ENCODE measurements at places on chromosomes 2 and 18.
A peak's percentile ranks its signal among the peaks of the same experiment; 100 is the strongest.

DNA sequence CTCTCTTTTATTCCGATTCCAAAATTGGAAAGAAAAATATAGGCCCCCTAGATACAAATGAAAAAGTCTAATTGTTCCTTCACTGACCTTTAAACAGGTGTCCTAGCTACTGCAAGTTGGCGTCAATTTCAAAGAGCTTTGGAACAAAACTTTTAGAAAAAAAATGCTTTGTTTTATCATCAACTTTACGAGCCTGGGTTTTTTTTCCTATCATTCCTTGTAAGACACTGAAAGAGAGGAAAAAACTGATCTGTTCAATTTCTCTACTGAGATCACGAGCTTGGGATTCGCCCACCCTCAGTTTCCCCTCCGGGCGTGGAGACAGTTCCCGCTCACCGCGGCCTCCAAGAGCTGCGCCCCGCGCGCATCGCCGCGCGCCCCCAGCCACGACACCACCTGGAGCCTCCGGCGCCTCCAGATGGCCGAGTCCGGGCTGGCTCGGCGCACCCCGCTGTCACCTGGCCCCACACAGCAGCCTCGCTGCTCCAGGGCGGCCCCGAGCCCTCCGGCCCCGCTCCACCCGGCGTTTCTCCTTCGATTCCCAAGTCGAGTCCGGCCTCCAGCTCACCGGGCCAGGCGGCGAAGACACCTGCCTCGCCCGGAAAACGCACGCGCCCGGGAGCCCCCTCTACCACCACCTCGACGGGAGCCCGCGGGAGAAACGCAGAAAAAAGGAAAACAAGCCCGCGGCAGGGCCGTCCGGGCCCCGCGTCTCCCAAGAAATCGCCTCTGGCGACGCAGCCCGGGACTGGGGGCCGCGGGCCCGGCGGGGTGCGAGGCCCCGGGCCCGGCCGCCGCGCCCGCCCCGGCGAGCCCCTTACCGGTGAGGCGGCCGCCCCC lies 656 bp downstream of the TBC1D8 start:
- peak; percentile 50 for DNase-seq

DNA sequence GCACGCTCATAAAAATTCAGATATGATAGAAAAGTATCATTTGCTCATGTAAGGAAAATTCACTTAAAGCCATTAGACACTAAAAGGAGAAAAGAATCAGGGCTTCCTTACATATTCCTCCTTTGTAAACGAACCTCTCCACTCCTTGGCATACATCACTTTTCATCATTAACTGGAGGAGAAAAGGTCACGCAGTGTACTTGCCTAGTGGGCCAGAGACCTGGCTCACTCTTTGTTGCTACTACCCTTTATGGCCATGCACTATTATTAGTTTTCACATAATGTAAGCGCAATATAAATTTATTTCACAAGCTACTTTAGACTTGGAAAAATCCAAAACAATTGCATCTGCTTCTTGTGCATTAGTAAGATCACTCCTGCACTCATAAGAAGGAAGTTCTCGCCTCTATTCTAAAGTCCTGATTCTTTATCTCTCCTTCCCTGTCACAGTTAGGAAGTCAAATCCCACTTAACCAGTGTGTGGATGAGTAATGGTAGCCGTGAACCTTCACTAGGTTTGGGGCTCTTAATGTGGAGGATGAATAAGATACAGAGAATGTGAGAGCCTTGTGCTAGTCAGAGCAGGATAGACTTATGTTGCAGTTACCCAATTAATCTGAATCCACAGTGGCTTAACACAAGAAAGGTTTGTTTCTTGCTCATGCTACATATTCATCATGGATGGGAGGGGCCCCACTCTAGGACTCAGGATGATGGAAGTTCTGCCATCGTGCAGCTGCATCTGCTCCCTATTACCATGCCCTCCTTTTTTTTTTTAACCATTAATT lies 115.0 kb upstream of the GLS start:
- DNase-seq: no peak

- no peak for DNase-seq
Observed at GRCh38 chr2:97911922-97912575, 83.7 kb downstream of the TMEM131 start.

DNA sequence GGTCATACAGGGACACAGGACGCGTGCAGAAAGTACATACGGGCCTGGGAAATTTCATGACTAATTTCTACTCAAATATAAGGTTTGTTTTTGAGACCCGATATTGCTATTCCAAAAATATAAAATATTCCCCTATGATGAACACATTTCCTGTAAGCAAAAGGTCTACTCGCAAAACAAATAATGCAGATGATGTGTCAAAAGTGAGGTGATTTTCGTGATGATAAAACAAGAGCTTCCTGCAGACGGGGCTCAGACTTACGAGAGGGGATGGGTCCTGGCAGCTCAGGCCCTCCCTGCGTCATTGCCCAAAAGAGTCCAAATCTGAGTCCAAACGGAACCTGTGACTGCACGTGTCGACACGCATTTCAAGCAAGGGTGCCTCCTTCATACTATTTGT lies 62.7 kb downstream of the MBP start:
- DNase-seq: no peak

DNA sequence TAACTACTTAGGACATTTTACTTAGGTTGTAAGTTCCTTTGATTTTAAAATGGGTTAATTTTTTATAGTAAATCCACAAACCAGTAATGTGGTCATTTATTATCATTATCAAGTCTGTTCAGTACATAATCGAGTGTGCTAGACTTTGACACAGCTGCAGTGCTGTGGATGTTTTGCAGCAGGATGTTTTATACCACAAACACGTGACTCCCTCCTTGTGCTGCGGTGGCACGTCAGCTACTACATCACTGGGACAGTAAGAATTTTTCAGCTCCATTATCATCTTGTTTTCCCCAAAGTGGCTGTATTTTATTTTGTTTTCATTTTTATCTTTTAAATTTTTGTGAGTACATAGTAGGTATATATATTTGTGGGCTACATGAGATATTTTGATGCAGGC lies 70.0 kb downstream of the ATP9B start:
- no peak for DNase-seq

- DNase-seq: no peak
Observed at GRCh38 chr2:69579536-69579935, 64.0 kb downstream of the AAK1 start.

- DNase-seq: no peak
Observed at GRCh38 chr2:24400207-24400907, 40.0 kb upstream of the ITSN2 start.

- no peak for DNase-seq
Observed at GRCh38 chr18:74731097-74731496, 133.4 kb downstream of the ZNF407 start.

- DNase-seq: no peak
Observed at GRCh38 chr18:51425475-51425874, 228.0 kb upstream of the MEX3C start.

GRCh38 chr2:168216351-168217005 lies 30.9 kb downstream of the STK39 start:
- peak; percentile 90 for DNase-seq

GRCh38 chr18:69172046-69172445 lies 228.6 kb upstream of the DOK6 start:
- no peak for DNase-seq

GRCh38 chr2:118808429-118808809 lies 39.0 kb downstream of the EN1 start:
- DNase-seq: no peak

DNA sequence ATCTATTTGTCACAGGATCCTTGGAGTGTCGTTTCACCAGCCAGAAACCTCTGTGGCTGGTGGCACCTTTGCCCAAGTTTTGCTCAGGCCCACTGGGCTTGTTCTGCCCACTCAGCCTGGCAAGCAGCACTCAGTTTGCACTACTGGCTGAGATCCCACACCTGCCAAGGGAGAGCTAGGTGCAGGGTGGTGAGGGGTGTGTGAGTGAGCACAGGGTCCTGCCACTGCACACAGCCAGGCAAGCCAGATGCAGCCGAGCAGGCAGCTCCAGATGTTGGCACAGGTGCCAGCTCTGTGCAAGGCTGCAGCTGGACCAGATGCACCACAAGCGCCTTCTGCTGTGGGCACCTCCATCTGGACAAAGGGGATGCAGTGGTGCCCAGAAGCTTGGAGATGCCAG lies 281.7 kb upstream of the UBE2E3 start:
- DNase-seq: no peak

DNA sequence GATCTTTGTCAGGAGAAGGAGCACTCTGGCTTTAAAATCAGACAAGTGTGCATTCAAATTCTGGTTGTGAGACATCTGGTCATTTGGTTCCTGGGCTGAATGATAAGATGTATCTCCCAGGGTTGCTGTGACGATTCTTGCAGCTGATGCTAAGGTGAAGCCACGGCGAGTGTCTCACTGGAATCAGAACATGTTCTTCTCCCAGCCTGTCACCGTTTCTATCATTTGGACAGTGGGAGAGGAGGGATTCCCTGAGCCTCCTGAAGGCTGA lies 68.3 kb downstream of the NCK2 start:
- no peak for DNase-seq

DNA sequence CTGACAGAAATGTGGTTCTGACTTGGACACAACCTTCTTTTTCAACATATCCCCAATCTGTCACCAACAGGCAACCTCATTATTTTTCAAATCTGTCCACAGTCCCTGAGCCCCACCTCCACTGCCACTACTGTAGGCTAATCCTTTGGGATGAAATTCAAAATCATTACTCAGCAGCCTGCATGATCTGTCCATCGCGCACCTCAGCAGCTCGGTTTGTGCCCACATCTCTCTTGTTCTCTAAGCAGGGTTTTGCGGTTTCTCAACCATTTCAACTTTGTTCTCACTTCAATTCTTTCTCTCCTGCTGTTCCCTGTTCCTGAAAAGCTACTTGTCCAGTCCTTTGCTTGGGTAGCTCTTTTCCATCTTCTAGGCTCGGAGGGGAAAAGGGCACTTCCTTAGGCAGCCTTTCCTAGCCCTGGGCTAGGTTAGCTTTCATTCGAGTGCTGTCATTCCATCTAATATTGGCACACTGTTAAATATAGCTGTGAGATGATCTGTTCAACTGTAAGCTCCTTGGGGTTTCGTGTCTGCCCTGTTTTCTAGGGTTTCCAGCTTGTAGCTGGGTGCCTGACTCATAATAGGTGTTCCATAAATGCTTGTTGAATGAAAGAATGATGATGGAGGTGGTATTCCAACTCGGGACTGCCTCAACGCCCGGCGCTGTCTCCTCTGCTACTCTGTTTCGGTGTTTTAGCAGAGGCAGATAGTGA lies 653 bp upstream of the ANKAR start:
- DNase-seq: no peak

DNA sequence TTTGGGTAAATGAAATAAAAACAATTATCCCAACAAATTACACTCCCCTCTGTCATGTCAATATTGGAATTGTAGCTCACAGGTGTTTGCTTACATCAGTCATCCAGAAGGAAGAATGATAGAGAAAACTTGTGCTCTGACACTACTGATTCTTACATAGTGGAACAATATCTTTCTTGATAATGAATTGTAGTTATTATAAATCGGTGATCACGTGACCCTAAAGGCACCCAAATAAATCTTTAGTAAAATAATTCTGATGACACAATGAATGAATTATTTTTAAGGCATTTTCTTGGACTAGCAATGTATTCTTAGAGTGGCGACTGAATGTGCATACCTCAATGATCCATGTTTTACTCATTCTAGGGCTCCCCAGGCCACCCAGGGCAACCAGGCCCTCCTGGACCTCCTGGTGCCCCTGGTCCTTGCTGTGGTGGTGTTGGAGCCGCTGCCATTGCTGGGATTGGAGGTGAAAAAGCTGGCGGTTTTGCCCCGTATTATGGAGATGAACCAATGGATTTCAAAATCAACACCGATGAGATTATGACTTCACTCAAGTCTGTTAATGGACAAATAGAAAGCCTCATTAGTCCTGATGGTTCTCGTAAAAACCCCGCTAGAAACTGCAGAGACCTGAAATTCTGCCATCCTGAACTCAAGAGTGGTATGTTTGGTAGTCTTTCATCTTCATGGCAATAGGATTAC lies 34.5 kb downstream of the COL3A1 start:
- no peak for DNase-seq

DNA sequence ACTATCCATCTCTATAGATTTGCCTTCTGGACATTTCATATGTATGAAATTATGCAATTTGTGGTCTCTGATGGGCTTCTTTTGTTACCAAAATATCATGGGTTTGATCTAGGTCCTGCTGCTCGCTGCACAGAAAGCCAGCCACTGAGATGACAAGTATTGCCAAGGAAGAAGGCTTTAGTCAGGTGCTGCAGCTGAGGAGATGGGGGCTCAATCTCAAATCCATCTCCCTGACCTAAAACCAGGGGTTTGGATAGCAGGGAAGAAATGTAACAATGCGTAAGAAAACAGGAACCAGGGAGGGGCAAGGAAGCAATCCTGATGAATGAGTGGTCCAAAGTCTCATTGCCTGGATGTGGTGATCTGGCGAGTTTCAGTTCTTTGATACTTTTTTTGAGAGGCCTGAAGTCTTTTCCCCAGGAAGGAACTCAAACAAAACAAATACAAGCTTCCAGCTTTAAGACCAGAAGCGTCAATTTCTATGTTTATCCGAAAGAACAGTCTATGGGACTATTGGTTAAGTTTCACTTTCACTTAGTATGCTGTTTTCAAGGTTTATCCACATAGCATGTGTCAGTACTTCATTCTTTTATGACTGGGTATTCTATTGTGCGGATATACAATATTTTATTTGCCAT lies 3.4 kb upstream of the CKAP2L start:
- DNase-seq: no peak

DNA sequence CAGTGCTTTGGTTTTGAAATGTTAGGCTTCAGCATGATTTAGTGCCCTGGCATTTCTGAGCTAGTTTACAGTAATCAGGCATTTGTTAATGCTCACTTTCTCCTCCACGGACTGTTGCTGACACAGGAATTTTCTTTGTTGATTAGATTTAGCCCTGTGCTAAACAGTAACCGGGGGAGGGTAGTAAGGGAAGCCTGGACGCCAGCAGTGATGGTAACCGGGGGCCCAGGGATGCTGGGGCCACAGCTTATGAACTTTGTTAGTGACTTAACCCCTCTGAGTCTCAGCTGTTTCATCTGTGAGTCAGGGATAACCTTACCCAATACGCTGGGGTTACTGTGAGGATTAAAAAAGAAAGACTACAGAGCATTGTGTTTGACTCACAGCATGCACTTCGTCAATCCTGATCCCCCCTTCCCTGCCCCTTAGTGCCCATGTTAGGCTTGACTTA lies 33.5 kb downstream of the KLHL29 start:
- DNase-seq: no peak

DNA sequence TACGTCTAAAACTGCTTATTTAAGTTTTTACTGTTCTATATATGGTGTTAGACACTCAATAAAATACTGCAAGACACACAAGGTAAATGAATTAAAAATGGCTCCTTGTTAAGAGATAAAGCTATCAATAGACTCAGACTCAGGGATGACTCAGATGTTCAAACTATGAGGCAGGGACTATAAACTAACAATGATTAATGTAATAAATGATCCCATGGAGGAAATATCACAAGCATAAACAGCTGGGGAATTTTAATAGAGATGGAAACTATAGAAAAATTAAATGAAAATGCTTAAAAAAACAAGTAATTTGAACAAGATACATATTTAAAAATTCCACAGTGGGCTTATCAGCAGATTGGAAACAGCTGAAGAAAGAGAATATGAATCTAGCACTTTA lies 650.8 kb downstream of the DCDC2C start:
- no peak for DNase-seq
